ENCODE measurements at places on chromosomes 5 and 9. TPM values are rescaled to one million over a fixed set of nuclear protein-coding genes. Genes with fewer than 3 reads are reported as not detected.

Gene DPH7
- 29.1 TPM for total RNA-seq

Gene LTC4S
- total RNA-seq: 0.58 TPM

Gene NUP188
- total RNA-seq: 42.3 TPM

Gene IL7R
- total RNA-seq: 0.46 TPM
